ENCODE measurements at places on chromosomes 4 and X.

- DNase-seq: peak; percentile 90
Measured at GRCh38 chrX:39907964-39908661, 189.6 kb downstream of the BCOR start.

DNA sequence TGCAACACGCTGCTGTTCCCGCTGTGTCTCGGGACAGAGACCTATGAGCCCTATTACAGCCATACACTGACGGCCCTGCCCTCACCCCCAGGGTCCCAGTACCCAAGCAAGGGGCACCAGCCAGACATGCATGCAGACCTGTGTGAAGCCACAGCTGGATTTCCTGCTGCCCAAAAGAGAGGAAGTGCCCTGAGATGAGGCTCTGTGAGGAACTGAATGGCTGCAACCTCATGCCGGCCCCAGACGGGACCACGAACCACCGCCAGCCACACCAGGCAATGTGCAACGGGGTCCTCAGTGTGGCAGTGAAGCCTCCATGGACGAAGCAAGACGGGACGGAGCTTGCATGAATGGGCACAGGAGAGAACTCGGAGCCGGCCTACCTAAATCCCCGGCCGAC is 21.1 kb downstream of the CTBP1 start:
- no peak for DNase-seq

DNA sequence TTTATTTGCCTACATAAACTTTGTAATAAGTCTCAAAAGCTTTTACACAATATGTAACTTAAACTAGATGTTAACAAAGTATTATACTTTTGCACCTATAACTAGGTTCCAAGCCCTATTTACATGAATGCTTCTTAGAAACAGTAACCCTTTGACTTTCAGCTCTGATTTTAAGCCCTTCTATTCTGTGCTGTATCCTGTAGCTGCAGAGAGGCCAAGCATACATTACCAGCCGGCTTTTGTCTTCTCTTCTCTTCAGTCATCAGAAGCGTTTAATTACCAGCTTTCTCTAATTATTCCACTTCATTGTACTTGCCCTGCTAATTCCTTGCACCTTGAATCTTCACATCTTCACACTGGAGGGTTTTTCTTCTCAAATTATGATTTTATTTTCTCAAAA is 403.1 kb downstream of the PDGFC start:
- DNase-seq: no peak

- no peak for DNase-seq
Measured at GRCh38 chr4:54773022-54773421, 115.3 kb downstream of the KIT start.

- DNase-seq: no peak
Measured at GRCh38 chrX:100623001-100623400, 13.6 kb downstream of the TSPAN6 start.

DNA sequence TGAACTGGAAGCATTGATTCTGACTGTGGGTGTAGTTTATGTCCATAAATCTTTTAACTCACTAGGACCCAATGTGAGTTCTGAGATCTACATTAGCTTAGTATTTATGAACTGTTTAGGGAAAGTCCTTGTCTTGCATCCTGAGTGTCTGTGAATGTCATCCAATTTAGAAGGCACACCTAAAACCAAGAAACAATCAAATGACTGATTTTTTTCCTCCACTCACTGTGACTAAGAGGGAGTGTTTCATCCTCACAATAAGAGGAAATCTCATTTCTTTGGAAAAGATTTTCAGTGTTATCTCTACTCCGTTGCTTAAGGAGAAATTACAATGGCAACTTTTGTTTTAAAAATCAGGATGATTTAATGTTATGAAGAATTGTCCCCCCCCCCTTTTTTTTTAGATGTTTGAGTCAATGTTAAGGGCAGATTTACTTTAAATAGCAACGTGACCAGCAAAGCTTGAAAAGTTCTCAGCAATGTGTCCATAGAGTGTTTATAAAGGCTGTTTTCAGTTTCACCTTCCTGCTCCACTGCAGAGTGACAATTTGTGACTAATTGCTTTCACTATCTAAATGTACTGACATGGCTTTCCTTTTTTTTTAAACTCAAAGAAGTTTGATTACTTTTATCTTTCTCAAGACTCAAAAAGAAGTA is 173.0 kb downstream of the SPCS3 start:
- no peak for DNase-seq

GRCh38 chr4:109879081-109879480 is 31.2 kb downstream of the LRIT3 start:
- DNase-seq: no peak

- no peak for DNase-seq
Measured at GRCh38 chr4:158319880-158320279, 109.6 kb downstream of the TMEM144 start.

GRCh38 chrX:155218777-155219176 is 2.5 kb downstream of the VBP1 start:
- DNase-seq: no peak

- peak; percentile 77 for DNase-seq
Measured at GRCh38 chr4:78864405-78865024, 74.7 kb downstream of the PAQR3 start.

GRCh38 chr4:89299153-89299791 is 8.3 kb downstream of the GPRIN3 start:
- DNase-seq: peak; percentile 28

- no peak for DNase-seq
Measured at GRCh38 chr4:101279377-101279871, 67.9 kb downstream of the PPP3CA start.

GRCh38 chr4:123352240-123352945 is 44.2 kb upstream of the SPRY1 start:
- no peak for DNase-seq

DNA sequence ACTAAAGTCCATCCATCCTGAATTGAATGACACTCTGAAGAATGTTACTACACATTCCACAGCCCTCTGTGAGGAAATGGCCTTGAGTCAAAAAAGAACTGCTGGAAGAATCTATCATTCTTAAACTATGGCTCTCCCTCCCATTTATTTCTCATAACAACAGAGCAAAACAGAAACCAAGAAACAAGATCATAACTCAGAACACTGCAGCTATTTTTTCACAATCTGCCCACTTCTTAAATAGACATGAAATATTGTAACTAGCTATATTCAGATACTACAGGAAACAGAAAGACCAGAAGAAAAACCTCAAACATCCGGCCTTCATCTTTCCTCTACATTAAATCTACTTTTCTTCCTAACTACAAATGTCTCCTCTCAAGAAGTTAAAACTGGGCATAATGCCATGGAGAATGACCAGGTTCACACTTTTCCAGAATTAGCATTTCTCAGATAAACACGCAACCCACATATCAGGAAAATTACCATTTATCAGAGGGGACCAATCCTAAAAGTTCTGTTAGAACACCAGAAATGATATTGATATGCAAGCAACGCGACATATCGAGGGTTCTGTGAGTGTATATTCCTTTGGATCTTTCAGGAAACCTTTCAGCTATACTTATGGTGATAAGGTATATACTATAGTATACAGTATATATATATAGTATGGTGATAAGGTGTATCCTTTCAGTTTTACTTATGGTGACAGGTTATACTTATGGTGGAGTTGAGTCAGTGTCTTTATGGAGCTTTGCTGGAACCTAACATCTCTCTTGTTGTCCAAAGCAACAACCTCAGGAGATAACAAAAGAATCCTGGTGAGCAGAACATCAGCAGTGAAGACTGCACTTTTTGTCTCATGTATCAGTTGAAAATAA is 60.4 kb upstream of the IRF2 start:
- DNase-seq: peak; percentile 18

GRCh38 chrX:45851434-45851991 is 650.8 kb upstream of the DIPK2B start:
- DNase-seq: peak; percentile 59

DNA sequence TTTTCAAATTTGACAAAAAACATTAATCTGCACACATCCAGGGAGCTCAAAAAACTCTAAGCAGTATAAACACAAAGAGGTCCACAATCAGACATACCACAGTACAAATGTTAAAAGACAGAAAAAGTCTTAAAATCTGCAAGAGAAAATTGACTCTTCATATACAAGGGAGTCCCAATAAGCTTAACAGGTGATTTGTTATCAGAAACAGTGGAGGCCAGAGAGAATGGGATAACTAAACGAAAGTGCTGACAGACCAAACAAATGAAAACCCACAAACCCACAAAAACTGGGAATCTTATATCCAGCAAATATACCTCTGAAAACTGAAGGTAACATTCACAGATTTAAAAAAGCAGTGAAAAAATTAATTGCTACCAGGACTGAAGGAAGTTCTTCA is 182.0 kb upstream of the PAQR3 start:
- DNase-seq: no peak

GRCh38 chrX:15207994-15208393 is 61.9 kb downstream of the ASB9 start:
- DNase-seq: no peak

DNA sequence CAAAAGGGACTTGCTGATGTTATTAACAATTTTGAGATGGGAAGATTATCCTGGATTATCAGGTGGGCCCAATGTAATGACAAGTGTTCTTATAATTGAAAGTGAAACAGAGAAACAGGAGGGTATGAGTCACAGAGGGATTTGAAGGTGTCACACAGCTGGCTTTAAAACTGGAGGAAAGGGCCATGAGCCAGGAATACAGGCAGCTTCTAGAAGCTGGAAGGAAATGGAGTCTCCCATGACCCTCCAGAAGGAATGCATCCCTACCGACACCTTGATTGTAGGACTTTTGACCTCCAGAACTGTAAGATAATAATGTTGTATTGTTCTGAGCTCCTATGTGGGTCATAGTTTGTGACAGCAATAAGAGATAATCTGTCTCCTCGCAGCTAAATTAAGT is 98.0 kb upstream of the STIM2 start:
- DNase-seq: peak; percentile 27

GRCh38 chr4:112272292-112272691 is 13.4 kb downstream of the TIFA start:
- DNase-seq: no peak

GRCh38 chr4:129064717-129065116 is 28.6 kb downstream of the SCLT1 start:
- no peak for DNase-seq

- DNase-seq: no peak
Measured at GRCh38 chrX:94850811-94851210, 1176.8 kb downstream of the FAM133A start.

All from ACHN (cell line).